NCI-H2227 treated with DMSO at 0.1 percent for 48 hours (cell line): ENCODE measurements at places on chromosomes 2 and 18.

- no peak for DNase-seq
Observed at GRCh38 chr2:184830531-184830930, 232.2 kb downstream of the ZNF804A start.

- no peak for DNase-seq
Observed at GRCh38 chr2:240401308-240401707, 34.2 kb upstream of the GPC1 start.

DNA sequence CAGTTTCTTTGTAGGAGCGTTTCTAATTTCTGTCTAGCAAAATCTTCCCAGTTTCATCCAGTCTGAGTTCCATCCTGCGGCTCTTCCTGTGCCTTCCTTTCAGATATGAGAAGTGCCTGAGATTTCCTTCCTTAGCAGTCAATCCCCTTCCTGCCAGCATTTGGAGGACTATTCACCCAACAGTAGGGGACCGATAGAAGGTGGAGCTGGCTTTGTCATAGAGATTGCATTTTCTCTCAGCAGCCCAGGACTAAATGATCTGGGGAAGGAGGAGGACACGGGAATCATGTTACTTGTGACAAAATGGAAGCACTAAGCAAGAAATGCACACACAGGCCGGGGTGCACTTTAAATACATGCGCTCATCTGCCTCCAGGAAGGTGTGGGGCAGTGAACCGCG, 5.6 kb upstream of the SMIM21 start:
- DNase-seq, result no peak

GRCh38 chr18:22179174-22179573, 9.8 kb downstream of the GATA6 start:
- no peak for DNase-seq

- no peak for DNase-seq
Observed at GRCh38 chr2:111667542-111668273, 216.3 kb downstream of the ANAPC1 start.

- peak; percentile 30 for DNase-seq
Observed at GRCh38 chr2:37350034-37350433, 5.6 kb downstream of the QPCT start.

DNA sequence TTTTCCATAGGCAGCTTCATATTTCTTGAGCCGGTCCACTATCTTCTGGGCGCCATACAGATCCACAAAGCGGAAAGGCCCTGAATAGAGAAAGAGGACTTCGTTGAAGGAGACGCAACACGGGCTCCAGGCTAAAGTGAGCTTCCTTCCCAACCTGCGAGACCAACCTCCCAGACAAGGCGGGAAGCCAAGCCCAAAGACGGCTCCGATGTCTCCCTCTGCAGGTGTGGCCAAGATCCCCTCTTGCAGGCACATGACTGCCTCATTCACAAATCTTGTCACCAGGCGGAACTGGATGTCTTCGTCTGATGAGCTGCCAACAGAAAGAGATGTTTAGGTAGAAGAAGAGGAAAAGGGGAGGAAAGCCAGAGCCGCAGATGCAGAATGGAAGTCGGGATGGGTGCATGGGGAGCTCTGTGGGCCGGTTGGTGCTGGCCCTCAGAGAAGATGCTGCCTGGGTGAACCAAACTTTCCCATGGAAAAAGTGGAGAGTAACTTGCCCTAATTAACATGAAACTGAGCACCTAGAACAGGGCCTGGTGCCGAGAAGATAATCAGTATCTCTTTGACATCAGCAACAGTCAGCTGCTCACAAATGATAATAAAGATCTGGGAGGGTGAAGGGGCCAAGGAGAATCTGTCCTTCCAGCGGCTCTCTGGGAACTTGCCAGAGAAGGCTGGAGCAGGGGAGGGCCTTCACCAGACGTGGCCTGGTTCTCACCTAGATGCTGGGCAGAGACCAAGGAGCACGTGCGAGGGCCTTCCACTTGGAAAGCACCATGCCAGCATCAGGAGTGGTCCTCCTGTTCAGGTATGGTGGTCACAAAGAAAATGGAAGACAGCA, 18.6 kb downstream of the GAREM2 start:
- DNase-seq, result no peak

DNA sequence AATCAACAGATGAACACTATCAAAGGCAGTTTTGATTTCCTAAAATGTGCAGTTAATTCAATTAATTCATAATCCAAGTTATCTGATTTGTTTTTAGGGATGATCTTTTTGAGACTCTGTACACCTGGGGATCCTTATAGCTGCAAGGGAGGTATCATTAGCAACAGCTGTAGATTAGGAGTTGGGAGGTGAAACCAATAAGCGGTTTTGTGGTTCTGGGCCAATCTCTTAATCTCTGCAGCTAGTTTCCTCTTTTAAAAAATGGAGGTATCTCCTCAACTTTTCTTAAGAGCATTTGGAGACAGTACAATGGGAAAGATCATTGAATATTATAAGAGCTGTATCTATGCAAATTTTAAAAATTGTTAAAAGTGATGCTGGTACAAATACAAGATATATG, 126.0 kb downstream of the MC4R start:
- DNase-seq, result no peak

DNA sequence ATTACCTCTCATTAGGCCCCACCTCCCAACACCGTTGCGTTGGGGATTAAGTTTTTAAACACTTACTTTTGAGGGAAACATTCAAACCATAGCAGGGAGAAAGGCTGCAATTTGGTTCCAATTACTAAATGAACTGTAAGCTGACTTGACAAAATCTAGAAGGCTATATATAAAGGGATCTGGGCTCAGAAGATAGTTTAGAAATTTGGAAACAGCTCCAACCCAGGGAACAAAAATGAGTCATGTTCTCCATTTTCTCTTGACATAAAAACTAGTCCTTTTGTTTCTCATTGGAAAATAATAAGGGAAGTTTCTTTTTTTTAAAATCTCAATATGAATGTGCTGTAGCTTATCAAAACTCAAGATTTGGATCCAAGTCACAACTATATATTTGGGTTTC, 17.5 kb downstream of the MOGAT1 start:
- no peak for DNase-seq

- DNase-seq, result no peak
Observed at GRCh38 chr18:29309366-29309765, 1132.4 kb upstream of the CDH2 start.

DNA sequence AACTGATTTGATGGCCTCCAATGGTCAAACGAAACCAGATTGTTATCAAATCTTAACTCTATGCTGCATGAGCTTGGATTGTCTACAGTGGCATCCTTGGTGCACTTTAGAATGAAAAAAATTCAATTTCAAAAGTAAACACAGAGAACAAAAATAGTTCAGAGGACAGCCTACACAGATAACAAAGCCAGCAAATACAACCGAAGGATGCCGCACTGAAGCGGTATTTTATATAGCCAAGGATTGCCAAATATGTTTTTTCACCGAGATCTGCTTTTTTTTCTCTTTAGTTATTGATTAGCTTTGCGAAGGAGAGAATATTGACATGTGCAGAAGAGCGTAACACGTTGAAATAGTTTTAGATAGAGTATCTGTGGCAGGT, 72.0 kb downstream of the SLC4A3 start:
- no peak for DNase-seq
